Uterus (tissue), 4 donors: ENCODE measurements at places on chromosomes 11 and 22. TPM values are rescaled to one million over a fixed set of nuclear protein-coding genes. Genes with fewer than 3 reads are reported as not detected.

GRCh38 chr11:94144216-94144615 is 15.6 kb downstream of the PANX1 start:
- no peak for DNase-seq

The KCNQ1 gene
- 2.6 TPM for total RNA-seq

DNA sequence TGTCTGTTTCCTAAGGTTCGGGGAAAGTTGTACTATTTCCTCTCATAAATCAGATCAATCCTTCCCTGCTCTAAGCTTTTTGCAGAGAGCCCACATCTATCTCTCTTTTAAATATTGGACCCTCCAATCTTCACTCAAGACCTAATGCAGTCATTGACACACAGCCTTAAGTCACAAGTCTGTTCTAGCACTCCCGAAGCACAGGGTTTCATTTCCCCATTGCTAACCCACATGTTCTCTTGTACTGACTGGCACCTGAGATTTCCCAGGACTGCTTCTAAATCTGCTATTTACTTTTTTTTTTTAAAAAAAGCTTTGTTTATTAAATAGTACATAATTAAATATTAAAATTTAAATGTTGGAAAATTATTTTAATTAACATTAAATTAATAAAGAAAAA is 674.7 kb downstream of the TBC1D22A start:
- DNase-seq, result no peak

The PPFIBP2 gene
- total RNA-seq, result 10.2 TPM

DNA sequence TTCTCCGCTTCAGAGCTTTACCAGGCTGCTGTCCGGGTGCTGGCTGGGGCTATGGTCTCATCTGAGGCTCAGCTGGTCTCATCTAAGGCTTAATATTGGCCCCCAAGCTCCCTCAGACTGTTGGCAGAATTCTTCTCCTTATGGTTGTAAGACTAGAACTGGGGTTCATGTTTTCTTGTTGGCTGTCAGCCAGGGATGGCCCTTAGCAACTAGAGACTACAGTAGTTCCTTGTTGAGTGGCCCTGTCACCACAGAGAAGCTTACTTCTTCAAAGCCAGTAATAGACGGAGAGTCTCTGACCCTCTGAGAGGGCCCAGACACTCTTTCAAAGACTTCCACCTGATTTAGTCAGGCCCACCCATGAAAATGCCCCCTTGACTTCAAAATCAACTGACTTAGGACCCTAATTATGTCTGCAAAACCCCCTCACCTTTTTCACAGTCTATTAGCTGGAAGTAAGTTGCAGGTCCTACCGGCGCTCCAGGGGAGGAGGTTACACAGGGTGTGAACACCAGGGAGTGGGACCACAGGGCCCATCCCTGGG is 24.2 kb upstream of the TREH start:
- DNase-seq, result no peak

DNA sequence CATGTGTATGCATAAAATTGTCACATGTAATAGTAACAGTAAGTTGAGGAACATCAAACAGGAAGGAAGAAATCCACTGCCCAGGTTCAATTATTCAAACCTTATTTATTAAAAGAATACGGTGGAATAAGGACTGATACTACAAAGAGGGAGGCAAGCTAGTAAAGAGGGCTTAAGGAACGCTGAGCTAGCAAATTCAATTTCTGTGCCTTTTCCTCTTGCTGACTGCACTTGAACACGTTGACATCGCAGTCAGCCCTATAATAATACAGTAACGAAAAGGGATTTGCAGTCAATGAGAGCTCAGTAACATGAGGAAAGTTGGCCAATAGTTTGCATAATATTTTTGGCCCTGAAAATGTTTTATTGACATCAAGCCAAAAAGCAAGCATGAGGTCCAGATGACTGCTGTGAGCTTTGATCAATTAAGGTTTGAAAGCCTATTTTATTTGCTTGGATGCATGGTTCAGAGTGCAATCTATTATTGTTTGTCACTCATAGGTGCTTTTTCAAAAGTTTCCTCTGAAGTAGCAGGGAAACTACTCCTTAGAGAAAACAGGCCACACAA is 861.8 kb downstream of the LRRC4C start:
- no peak for DNase-seq

DNA sequence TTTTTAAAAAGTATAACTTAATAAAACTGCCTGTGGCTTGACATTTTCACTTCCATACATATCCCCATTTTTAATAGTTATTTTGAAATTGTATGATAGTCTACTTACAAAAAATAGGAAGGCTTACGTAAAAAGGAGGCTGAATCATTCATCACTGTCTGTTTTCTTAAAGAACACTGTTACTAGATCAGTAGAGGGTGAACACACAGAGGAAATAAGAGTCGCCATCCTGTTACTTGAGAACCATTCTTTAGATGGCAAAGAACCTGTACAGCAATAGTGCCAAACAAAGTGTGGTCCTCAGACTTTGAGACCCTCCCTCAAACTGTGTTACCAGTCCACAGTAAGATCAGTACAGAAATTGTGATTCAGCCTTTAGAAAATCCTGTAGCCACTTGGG is 180.7 kb downstream of the PGR start:
- DNase-seq, result no peak
